Left kidney (tissue), 8 donors: ENCODE measurements at places on chromosomes 12 and 14.
A peak's percentile ranks its signal among the peaks of the same experiment; 100 is the strongest.

GRCh38 chr14:88668448-88669116, 105.7 kb downstream of the ZC3H14 start:
- DNase-seq = no peak

- no peak for DNase-seq
These were observed 815 bp downstream of the COQ10A start for GRCh38 chr12:56267443-56268071.

DNA sequence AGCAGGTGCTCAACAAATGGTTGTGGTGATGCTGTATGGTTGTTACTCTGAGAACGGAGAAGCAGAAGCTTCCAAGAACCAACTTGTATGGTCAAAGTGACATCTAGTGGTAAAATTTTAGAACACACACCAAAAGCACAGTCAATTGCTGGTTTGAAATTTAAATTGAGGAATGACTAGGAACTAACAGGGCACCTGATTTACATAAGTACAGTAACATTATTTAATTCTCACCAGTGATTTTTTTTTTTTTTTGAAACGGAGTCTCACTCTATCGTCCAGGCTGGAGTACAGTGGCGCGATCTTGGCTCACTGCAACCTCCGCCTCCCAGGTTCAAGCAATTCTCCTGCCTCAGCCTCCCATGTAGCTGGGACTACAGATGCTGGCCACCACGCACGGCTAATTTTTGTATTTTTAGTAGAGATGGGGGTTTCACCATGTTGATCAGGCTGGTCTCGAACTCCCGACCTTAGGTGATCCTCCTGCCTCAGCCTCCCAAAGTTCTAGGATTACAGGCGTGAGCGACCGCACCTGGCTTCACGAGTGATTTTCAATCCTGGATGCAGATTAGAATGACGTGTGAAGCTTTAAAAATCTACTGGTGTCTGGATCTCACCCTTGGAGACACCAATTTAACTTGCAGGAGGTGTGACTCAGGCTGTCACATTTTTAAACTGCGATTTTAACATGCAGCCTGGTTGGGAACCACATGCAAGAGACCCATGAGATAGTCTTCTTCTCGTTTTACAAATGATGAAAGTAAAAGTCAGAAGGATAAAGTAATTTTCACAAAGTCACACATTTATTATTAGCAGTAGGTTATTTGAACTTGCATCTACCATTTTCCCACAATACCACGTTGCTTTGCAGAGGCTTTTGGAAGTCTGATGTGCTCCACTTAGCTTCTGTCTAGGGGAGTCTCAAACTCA, 14.1 kb upstream of the NUMB start:
- peak; percentile 60 for DNase-seq

DNA sequence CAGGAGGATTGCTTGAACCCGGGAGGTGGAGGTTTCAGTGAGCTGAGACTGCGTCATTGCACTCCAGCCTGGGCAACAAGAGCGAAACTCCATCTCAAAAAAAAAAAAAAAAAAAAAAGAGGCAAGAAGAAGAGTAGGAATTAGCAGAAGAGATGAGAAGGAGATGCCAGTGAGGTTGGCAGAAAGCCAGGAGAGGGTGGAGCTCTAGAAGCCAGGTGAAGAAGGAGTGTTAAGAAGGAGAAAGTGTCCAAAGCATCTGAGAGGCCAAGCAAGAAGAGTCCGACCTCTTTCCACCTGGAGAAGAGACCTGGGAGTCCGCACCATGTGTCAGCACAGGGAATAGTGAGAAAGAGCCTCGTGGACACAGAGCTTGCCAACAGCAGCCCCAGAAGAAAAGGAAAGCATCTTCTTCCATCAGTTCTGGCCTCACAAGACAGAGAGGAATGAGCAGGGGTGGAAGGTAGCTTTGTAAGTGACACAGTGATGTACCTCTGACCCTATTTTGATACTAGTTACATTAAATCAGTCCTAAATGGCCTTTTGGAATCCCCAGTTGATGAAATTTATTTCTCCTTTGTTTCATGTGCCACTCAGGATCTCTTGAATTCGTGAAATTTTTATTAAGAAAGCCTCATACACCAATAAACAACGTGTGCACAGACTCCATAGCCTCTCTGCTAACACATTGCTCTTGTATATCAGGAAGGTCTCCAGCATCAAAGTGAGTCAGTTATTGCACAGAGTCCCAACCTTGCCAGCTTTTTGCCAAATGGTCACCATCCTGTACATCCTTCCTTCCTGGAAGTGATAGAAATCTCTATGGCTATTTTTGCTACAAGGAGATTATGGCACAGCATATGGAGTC, 70.6 kb downstream of the SAMD4A start:
- no peak for DNase-seq

DNA sequence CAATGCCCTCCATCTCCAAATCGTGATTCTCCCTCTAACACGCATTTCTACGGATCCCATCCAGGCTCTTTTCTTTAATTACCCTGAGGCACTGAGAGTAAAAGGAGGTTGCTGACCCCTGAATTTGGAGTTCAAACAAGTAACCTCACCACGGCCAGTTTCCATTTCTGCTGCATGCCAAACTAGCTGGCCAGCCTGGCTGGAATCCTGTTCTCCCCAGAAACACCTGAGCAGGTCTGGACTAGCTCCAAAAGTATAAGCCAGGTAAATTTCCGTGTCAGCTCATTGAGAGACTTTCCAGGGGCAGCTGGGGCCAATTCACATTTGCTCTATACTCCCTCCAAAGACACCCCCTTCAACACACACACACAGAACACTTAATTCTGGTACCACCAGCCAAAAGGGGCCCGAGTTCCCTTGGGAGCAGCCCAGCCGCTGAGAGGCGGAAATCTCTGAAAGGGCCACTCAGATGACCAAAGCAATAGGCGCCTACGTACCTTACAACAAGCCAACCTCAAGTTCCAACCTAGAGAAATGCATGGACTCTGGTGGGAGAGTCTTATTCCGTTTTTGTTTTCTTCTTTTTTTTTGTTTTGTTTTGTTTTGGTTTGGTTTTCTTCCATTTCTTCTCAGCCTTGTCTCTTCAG, 131.4 kb downstream of the NDUFA12 start:
- DNase-seq = no peak

DNA sequence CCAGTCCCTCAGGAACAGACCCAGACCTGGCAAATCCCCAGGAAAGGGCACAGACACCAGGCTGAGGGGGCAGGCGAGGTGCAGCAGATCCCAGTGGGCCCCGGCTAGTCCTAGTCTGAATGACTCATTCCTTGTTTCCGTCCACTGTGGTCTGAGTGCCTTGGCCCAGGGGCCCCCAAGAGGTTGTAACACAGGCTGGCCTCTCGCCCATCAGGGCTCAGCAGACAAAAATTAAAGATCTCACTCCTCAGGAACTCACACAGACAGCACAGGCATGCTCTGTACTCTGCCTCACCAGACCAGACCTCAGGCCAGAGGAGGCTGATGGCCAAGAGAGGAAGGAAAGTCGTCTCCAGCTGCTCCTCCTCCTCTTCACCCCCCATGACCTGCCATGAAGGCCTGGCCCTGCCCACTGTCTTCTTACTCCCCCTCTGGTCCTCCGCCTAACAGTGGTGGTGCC, 7.7 kb upstream of the LTBP2 start:
- no peak for DNase-seq

- DNase-seq = peak; percentile 77
These were observed at the start of gene WSCD2 for GRCh38 chr12:108129017-108129812. Gene WSCD2, plus strand, starts transcription at chr12:108129288. Its CDS starts 66,545 bp downstream, at chr12:108195833.

- no peak for DNase-seq
These were observed 36.4 kb downstream of the BBS10 start for GRCh38 chr12:76311796-76312195.

GRCh38 chr14:64974563-64974962, 2.4 kb upstream of the RAB15 start:
- DNase-seq = no peak

DNA sequence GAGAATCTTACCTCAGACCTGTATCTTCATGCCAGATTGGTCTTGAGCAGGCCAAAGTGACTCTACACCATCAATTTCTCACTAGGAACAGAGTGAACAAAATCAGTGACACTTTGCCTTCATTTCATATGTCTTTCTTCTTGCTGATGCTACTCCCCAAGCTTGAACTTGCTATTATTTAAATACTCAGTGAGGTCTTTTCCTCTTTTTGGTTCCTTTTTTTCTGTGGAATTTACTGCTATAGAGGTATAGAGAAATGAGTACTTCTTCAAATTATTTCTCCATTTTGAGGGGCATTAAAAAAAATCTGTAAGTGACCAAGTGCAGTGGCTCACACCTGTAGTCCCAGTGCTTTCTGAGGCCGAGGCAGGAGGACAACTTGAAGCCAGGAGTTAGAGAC, at the start of gene GPR33:
TSS of gene GPR33 (minus strand) at position 154 of the 400 bp plus-strand sequence. CDS start 4,074 bp downstream, outside the sequence.
- no peak for DNase-seq

GRCh38 chr14:67817750-67818438, 1.5 kb upstream of the ZFYVE26 start:
- DNase-seq = no peak

DNA sequence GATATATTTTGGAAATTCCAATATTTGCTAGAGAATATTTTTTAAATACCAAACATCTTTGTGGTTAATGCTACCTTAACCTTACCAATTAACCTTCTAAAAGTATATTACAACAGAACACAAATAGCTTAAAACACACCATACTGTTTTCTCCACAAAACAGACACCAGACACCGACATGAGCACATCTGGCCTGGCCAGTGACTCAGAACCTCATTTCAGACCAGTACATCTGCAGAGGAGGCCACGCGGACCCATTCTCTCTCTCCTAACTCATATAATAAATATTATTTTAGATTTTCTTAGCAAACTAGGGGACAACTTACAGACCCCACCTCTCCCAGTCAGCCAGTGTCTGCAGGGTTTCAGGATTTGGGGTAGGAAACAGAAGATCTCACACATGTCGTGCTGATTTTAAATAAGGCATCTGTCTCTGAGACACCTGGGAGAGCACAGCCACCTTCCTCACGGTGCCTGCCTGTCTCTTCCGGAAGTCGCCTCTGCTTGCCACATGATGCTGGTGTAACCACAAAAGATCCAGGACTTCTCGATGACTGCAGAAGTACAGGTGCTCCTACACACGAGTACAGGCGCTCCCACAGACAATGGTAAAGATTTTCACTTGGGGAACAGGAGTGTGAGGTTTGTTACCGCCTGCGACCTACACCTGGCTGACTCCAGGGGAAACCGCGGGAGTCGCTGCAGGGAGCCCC, 9.7 kb upstream of the ANKLE2 start:
- no peak for DNase-seq

DNA sequence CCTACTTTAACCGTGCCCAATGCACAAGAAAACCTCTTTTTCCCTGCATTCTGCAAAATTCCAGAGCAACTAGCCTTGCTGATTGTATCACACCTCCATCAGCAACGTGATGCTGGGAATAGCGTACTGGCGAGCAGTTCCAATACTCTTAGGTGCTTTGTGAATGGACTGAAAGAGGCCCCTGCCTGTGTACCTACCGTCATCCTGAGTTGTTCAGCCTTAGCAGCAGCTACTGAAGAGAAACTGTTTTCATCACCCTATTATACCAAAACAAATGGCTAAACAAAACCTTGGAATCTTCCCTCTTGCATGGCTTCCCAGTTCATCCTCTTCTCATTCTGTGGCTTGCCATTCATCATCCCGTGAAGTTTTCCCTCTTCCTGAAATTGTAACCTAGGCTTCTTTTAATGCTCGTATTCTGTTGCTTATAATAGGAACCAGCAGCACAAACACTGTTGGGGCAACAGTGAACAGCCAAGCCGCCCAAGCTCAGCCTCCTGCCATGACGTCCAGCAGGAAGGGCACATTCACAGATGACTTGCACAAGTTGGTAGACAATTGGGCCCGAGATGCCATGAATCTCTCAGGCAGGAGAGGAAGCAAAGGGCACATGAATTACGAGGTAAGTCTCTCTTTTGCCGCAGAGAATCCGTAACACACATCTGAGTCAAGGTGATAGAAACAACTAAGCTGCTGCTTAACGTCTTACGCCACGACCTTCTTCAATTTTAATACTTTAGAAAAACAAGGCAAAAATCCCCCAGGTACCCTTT, 41.9 kb downstream of the RAD52 start:
- DNase-seq = no peak

- no peak for DNase-seq
These were observed 177.8 kb downstream of the RPS29 start for GRCh38 chr14:49408187-49408933.

DNA sequence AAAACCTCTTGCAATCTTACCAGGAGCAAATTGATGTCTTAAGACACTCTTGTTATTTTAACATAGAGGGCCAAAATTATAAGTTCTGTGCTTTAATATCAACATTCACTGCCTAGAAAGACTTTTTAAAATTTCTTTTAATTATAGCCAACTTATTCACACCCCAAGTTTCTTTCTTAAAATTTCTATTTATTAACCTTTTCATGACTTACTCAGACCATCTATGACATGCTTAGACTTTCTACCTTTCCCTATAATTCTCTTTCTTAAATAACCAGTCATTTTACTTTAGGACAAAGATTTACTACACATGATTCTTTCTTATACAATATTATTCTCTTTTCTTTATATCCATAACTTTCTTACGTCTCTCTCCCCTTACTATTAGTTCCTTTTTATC, 220.4 kb downstream of the NUBPL start:
- DNase-seq = peak; percentile 8

GRCh38 chr14:23604675-23605170, 26.1 kb upstream of the JPH4 start:
- DNase-seq = no peak

DNA sequence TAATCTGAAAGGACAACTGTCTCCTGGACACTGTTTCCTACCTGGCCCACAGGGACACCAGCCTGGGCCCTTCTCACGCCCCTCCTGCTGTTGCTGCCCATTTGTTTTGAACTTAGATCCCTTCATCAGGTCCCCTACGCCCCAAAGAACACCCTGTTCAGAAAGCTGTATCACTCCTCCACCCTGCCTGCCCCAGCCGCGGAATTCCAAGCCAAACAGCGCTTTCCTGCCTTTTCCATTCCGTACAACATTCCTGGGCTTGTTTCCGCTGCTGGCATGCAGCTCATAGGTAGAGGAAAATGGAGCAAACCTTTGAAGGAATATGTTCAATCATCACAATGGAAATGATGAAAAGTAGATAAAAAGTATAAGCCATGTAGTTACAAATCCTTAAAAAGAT, 12.8 kb upstream of the GSG1 start:
- no peak for DNase-seq

- no peak for DNase-seq
These were observed 112.2 kb downstream of the SLC16A7 start for GRCh38 chr12:59708064-59708463.

GRCh38 chr14:105467249-105467941, 7.2 kb upstream of the CRIP2 start:
- no peak for DNase-seq

- no peak for DNase-seq
These were observed 32.4 kb upstream of the AP4S1 start for GRCh38 chr14:30993071-30993470.

GRCh38 chr12:79327465-79327864, 363.3 kb downstream of the PAWR start:
- DNase-seq = no peak
